ENCODE measurements at places on chromosomes 4 and X.

DNA sequence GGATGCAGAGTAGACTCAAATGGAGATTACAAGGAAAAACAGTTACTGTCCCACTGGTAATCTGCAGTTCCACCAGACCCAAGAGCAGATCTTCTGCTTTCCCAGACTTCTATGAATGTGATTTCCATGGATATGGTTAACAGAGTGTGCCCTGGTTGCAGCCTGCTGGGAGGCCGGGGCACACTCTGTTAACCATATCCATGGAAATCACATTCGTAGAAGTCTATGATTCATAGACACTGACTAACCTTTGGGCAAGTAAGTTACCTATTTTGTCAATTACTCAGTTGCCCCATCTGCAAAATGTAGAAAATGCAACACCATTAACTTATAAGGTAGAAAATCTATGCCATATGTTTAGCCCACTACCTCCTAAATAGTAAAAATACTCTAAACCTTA lies 443.1 kb upstream of the PITX2 start:
- no peak for DNase-seq

- no peak for DNase-seq
Measured at GRCh38 chr4:118585015-118585414, 100.2 kb upstream of the METTL14 start.

GRCh38 chr4:8707045-8707781 lies 114.6 kb downstream of the CPZ start:
- DNase-seq: no peak

DNA sequence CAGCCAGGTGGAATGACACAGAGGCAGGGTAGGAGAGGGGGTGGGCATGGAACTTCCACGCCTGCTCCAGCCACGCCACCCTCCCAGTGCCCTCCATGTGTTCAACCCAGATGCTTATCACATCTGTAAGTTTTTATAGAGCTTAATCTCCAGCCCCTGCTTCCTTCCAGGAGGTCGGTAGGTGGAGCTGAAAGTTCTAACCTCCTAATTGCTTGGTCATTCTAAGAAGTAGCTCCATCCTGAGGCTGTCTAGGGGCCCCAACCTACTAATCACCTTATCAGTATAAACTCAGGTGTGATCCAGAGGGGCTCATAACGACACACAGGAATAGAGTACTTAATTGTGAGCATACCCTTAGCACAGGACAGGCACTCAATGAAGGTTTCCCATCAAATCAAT lies 18.3 kb downstream of the QDPR start:
- DNase-seq: no peak

- DNase-seq: no peak
Measured at GRCh38 chr4:91325495-91325894, 978.3 kb upstream of the GRID2 start.

DNA sequence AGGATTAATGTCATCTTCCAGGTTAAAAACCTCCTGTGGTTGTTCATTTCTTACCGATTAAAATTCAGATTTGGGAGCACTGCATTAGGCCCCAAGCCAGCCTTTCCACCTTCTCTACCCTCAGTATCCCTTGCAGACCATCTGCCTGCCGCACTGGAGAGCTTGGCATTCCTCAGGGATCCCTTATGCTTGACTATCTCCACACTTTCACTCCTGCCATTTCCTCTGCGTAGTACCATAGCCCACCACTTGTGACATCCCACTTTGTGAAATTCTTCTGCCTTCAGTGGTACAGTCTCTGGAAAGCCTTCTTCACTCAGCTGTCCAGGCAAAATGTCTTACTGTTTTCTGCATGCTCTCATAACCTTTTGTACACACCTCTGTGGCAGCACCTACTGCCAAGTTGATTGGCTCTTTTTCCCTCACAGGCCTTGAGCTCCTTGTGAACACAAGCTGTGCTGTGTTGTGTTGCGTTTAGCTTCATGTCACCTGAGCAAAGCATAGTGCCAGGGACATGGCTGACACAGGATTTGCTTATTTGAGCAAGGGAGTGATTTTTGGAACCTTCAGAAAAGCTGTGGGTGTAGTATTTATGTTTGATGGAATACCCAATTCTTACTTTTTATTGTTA lies 156.4 kb downstream of the ARX start:
- DNase-seq: no peak

GRCh38 chrX:45447331-45447730 lies 246.7 kb upstream of the DIPK2B start:
- DNase-seq: no peak

DNA sequence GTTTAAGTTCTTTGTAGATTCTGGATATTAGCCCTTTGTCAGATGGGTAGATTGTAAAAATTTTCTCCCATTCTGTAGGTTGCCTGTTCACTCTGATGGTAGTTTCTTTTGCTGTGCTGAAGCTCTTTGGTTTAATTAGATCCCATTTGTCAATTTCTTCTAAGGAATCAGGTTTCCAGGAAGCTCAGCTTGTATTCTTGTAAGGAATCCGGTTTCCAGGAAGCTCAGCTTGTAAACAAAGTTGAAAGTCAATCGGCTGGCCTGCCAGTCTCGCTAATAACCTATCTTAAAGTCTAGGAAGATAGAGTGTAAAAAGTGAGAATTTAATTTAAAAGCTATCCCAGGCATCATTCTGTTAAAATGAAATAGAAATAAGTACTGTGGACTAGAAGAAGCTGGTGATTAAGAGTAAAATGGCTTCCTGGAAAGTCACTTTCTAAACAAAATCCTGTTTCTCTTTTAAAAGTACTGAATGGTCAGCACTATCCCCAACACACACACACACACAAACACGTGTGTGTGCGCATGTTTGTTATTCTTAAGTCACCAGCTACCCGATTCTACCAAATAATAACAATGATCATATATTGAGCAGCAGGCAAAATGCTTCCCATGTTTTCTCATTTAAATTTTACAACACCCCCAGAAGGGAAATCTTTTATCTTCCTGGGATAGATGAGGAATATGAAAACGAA lies 171.7 kb downstream of the PAPSS1 start:
- DNase-seq: no peak

- peak; percentile 17 for DNase-seq
Measured at GRCh38 chr4:139167774-139168444, 9.1 kb downstream of the ELF2 start.

DNA sequence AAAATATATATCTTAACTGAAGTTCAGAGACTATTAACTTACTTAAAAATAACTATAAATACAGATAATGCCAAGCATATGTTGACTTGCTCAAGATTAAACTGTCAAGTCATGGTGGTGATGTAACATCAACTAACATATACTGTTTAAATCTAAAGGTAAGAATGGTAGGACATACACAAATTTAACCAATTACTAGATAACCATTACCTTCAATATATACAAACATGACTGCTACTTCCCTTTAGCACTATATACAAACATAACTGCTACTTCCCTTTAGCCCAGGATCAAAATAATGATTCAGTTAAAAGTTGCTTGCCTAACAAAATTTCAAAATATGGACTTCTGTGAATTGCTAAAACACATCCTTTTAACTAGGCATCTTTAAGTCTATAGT lies 14.9 kb downstream of the HNRNPD start:
- DNase-seq: no peak

GRCh38 chr4:10003666-10004065 lies 17.6 kb downstream of the SLC2A9 start:
- DNase-seq: no peak

- DNase-seq: no peak
Measured at GRCh38 chr4:5213087-5213595, 161.9 kb downstream of the STK32B start.

DNA sequence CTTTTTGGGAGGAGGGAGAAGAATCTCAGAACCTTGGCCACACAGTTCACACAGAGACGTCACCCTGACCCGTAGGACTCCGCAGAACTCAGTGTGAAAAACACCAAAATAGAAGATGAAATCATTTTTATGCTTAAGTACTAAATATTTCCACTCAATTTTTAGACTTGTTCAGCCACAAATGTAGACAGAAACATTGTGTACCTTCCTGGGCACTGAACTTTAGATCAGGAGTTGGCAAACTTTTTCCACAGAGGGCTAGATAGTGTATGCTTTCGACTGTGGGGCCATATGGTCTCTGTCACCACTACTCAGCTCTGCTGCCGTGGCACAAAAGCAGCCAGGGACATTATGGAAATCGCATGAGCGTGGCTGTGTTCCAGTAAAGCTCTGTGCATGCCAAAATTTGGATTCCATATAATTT lies 61.8 kb upstream of the STOX2 start:
- DNase-seq: no peak

DNA sequence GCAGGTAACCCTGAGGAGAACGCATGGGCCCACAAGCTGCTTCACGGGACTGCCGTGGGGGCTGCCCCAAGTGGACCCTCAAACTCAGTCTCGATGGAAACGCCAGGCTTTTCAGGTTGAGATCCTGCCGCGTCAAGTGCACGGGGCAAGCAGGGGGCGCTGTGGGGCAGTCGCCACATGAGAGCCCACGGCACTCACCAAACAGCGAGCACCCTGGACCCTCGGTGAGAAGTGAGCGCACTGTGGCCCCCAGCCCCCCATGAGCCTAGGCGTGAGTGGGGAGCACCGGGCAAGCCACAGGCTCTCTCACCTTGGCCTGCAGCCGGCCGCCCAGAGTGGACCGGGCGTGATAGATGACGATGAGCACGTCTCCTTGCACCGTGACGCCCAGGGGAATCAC lies 50.9 kb upstream of the CPLX1 start:
- DNase-seq: no peak

GRCh38 chr4:99088023-99088449 lies 552 bp downstream of the ADH5 start:
- DNase-seq: peak; percentile 28

GRCh38 chrX:6021316-6022091 lies 207.2 kb downstream of the NLGN4X start:
- DNase-seq: peak; percentile 0

GRCh38 chrX:46500054-46500453 lies 45.2 kb downstream of the ZNF674 start:
- no peak for DNase-seq

GRCh38 chrX:72131317-72132294 lies at the start of gene RTL5:
Gene RTL5, minus strand, starts transcription at chrX:72131915.
- peak; percentile 71 for DNase-seq

DNA sequence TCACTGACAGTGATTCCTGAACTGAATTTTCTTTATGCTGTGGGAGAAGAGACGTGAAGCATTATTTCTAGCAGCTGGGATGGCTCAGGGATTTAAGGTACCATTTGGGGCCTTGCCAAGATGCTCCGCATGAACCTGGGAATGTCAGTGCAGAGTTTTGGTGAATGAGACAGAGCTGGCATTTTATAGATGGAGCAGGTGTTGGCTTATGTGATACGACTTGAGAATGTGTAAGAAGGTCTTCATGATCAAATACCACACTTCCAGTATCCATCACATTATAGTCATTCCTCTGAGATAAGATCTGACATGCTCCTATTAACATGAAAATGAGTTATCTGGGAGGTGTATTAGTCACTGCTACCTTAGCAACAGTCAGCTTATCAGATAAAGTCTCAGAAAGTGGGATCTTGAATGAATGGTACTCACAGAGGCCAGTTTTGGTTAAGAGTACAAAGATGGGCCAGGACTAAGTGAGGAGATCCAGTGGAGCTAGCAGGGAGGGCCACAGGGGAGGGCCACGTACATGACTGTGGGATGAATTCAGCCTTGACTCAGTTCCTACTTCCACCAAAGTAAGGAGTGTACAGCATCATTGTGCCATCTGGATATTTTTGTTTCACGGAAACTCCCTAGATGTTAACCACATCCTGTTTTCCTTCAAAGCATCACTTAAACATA lies 116.7 kb downstream of the SPCS3 start:
- DNase-seq: no peak

DNA sequence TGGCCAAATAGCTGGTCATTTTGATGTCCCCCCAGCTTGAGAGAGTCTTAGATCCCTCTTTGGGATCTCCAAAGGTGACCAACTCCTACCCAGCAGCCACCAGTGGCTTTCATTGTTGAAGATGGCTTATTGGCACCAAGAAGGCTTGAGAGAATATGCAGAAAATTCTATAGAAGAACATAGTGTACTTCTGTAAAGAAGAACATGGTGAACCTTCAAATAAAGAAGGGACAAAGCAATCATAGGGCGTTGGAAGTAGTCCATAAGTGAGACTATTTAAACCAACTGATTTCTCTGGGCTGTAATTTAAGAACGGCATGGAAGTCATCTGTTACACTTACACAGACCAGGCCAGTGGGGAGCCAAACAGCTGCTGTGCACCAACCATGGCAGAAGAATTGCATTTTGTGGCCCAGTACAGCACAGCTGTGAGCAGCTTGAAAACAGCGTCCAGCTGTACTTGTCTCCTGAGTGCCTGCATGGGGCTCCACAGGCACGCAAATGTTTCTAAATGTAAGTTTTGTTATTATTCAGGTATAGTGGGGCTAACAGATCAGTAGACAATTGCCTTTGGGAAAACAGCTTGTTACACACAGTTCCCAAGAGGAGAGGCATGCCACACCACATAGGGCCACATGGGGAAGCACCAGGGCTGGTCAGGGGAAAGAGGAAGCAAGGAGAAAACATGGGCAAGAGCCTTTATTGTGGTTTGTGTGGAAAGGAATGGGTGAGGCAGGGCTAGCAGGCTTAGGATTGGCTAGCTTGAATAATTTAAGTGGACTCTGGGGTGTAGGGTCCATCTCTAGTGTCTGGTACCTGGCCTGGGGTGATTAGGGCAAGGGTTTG lies 125.0 kb downstream of the ARHGAP6 start:
- DNase-seq: no peak

DNA sequence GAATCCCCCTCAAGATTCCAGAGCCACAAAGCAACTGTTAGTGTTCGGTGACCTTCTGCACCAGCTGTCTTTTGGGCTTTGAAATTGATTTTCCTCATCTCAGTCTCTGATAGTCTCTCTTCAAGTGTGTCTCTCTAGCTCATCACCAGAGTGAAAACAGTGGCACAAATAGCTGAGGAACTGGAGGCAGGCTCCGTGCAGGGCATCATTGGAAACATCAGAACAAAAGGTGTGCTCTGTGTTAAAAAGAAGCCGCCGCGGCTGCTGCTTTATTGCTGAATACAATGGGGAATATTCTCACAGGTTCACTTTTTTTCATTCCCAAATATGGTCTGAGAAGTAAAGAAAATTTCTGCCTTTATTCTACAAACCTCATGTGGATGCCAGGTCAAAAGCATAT lies 297.5 kb downstream of the DCTD start:
- DNase-seq: no peak

GRCh38 chrX:121349263-121349662 lies 301.9 kb downstream of the GLUD2 start:
- no peak for DNase-seq

GRCh38 chr4:184817494-184818215 lies 8.1 kb downstream of the ACSL1 start:
- no peak for DNase-seq

DNA sequence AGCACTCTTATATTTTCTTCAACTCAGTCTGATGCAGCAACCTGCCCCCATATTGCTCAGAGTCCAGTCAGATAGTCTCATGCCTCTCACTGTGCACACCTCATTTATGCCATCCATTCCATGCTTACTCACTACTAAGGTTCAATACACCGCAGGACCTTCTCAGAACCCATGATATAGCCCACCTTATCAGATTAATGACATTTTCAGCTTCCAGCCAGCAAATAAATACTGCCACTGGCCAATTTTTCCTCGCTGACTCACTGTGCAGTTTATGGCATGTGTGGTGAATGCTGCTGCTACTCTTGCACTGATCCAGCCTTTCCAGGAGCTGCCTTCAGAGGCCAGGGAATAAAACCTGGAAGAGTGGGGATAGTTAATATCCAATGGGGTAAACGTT lies 380.6 kb upstream of the SPOCK3 start:
- no peak for DNase-seq
